Activated T-helper 1 cell treated with anti-CD3 and anti-CD28 coated beads, Interleukin-2, amount 50 U/mL, for 16 hours (primary cell): ENCODE measurements at places on chromosomes 2 and 18.

- no peak for DNase-seq
These were observed 13.7 kb downstream of the NGEF start for GRCh38 chr2:232999354-232999753.

DNA sequence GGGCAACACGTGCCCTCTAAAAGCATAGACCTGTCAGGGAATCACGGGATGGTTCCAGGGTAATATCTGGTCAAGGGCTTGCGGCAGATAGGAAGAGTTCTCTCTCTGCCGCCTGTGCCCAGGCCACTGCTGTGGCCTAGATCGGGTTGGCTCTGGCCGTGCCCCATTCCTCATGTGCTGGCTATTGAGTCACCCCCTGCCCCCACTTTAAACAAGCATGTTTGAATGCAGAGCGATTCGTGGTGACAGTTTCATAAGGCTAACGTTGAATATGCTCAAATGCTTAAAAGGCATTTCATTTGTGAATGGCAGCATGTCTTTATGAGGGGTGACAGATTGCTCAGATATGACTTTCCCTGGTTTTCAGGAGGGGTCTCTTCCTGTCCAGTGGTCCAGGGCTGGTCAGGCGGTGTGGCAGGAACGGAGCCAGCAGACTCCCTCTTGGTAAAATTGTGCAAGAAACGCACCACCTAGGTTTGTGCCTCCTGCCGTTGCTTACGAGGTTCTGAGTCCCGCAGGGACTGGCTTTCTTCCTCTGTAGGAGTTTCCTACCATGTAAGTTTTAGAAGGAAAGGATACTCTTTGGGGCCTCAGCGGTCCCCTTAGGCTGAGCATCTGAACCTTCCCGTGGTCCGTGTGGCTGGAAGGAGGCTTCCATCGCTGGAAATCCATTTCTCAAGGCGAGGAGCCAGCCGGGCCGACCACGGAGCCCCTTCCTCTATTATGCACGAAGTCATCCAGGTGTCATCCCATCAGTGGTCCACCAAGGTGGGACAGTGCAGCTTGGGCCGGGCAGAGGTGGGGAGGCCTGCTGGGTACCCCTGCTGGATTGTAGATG lies 50.2 kb downstream of the AGAP1 start:
- no peak for DNase-seq

- no peak for DNase-seq
These were observed 114.3 kb downstream of the MGAT5 start for GRCh38 chr2:134368009-134368817.

- no peak for DNase-seq
These were observed 27.5 kb downstream of the PMAIP1 start for GRCh38 chr18:59927246-59927825.

- no peak for DNase-seq
These were observed 448.9 kb upstream of the MEIS1 start for GRCh38 chr2:65985986-65986385.

DNA sequence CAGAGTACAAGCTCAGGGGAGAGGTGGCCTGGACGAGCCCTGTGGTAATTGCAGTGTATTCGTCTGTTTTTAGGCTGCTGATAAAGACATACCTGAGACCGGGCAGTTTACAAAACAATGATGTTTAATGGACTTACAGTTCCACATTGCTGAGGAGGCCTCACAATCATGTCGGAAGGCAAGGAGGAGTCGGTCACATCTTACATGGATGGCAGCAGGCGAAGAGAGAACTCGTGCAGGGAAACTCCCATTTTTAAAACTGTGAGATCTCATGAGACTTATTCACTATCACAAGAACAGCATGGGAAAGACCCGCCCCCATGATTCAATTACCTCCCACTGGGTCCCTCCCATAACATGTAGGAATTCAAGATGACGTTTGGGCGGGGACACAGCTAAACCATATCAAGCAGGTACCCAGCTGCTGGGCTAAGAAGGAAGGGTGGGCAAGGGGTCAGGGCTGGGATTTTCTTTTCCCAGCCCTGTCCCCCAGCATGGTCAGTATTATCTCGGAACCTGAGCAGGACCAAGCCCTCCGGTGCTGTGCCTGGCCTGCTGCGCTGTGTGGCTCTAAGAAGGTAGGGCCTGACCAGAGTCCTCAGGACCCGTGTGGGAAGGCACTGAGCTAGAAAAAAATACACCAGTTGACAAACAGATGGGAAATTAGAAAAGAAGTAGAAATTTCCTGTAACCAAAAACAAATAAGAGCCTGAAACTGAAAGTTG lies 78.6 kb upstream of the SH3BP4 start:
- no peak for DNase-seq

DNA sequence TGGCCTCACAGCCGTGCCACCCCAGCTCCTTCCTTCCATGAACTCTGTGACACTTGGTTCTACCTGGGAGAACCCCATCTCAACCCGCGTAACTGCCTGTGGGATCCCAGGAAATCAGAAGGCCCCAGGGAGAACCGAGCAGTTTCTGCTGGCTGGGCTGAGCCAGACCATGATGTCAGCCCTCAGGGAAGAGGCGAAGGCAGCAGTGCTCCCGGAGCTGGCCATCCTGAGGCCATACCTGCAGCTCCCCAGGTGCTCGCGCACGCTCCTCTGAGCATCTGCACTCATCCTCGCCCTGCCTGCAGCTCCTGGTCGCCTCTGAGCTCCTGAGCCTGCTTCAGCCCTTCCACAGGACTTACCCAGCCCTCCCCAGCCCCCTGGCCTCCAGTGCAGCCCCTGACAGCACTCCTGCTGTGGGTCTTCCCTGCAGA lies 186.1 kb downstream of the SEPTIN10 start:
- DNase-seq = no peak

DNA sequence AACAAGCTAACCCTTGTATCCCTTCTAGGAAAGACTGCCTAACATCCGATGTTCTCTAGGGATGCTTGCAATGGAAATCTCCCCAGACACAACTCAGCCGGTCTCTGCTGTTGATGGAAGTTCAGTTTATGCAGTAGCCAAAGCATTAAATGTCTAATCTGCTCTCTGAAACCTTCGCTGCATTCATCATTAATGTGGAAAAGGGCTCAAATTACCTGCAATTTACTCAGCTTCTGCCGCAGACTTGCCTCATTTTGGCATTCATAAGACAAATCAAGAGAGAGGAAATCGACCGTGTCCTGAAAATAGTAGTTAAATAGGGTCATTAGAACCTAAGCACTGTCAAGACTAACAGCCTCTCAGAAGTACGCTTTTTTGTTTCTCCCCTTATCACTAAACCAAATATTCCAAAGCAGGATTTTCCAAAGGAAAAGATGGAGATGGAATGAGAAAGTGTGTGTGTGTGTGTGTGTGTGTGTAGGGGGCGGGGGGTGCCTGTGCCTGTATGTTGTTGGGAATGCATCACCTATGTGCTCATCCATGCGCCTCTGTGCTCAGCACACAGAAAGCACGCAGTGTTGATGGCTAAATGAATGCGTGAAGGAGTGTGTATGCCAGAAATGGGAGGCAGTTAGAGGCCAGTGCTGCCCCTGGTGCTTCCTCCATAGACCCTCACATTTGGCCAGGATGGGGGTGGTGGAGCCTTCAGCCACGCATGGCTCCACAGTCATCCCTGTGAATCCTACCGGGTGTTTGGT lies 7.4 kb downstream of the LCT start:
- DNase-seq = no peak

DNA sequence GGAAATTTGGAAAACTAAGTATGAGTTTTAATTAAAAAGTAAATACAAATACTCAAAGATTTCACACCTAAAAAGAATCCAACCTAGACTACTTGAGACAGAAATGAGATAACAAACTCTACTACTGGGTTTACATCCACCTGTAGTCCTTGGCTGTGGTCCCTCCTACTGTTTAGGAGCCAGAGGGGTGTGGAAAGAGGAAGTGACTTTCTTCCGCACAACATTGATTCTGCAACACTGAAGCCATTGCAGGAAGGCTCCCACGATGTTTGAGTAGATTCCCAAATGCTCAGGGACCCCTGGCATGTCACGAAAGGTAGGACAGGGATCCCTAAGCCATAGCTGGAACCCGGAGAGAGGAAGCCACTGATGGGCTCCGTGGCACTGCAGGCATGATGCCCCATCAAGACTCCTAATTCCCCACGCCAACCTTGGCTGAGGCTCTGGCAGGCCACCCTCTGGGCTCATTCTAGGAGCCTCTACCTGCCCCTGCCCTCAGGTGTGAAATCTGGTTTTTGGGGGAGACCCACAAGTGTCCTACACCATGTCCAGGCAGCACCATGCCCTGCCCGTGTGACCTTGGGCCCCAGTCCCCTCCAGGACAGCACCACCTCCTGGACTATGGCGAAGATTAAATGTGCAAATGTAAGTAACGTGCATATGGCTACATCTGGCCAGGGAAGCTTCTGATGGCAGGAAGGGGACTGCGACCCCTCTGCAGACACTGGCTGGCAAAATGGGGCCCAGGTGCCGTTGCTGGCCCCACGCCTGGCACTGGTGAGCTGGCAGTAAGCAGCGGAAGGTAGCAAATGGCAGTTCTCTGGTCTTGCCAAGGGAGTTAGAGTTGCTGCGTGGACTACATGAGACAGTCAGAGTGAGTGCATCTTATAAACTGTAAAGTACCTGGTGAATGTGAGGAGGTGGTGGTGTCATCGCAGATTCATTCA lies 38.2 kb upstream of the MAL start:
- DNase-seq = no peak

DNA sequence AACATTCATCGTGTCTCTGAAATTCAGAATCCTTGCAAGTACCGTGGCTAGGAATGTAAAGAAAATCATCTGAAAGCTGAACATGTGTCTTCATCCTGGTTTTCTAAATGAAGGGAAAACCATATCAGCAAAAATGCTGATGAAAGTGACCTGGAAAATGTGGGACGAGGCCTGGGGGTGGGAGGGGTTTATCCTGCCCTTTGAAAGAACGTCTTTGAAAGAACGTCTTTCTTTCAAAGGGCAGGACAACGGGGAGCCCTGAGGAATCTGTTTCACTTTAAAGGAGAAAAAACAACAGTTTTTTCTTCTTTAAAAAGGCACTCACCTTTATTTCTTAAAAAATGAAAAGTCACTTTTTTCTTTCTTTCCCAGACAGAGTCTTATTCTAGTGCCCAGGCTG lies 185.2 kb downstream of the ALPK2 start:
- no peak for DNase-seq

GRCh38 chr2:165815299-165816141 lies 21.5 kb upstream of the GALNT3 start:
- DNase-seq = no peak

DNA sequence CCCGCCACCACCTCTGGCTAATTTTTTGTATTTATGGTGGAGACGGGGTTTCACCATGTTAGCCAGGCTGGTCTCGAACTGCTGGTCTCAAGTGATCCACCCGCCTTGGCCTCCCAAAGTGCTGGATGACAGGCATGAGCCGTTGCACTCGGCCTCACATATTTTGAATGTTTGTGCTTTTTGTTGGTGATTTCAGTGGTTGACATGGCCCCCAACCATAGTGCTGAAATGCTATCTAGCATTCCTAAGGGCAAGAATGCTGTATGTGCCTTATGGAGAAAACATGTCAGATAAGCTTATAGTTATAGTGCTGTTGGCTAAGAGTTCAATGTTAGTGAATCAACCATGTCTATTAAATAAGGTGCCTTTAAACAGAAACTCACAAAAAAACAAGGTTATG lies 8.9 kb downstream of the ZAP70 start:
- DNase-seq = no peak

- no peak for DNase-seq
These were observed 31.0 kb upstream of the EPB41L3 start for GRCh38 chr18:5574843-5575242.

- no peak for DNase-seq
These were observed 160.7 kb downstream of the DTNB start for GRCh38 chr2:25512707-25513106.

DNA sequence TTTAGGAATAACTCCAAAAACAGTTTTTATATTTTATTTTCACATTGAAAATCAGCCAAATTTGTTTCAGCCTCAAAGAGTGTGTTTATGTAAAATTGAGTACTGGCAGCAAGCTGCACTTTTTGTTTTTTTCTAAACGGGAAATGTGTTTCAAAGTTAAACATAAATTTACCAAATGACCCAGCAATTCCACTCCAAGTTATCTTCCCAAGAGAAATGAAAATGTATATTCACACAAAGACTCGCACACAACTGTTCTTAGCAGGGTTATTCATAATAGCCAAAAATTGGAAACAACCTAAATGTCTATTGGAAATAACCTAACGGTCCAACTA lies 9.3 kb downstream of the ALPK2 start:
- DNase-seq = no peak

DNA sequence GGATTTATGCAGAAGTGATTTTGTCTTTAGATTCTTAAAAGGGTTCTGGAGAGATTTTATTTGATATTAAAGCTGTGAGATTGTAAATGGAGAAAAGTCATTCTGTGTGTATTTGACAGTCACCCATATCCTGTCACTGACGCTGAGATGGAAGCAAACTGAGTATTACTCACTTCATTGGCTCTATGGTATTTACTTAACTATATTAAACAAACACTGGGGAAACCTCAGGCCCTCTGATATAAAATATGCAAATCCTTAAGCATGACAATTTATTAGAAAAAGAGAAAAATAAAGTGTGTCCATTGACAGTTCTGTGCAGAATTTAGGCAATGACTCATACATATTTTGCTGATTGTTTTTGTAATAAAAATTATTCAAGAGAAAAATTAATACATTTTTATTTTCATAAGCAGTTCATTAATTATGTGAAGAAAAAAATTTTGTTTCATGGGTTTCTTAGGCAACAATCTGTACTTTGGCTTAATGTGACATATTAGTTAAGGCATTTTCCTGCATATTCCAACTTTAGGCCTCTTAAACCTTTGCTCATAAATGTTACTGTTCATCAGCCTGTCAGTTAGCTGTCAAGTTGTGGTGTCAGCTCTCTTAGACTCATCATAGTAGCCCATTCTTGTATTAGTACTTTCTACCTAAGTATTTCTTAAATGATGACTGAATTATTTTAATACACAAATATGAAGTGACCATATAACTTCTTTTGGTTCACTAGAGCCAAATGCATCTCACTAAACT lies 99.9 kb downstream of the PARD3B start:
- DNase-seq = no peak

DNA sequence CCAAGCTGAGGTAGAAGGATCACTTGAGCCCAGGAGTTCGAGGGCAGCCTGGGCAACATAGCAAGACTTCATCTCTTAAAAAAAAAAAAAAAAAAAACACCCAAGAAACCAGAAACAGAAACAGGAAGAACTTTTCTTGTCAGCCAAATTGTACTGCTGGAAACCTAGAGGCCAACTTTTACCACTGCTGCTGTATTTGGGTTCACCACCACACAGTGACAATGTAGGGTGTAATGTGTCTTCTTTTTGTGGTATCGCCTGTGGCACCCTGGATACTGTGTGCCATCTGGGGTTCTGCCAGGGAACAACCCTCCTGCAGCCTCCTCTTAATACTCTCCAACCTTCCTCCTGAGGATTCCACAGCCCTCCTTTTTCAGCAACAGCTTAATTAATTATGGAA lies 72.6 kb downstream of the STK39 start:
- DNase-seq = no peak

- DNase-seq = no peak
These were observed 258.5 kb downstream of the DOK6 start for GRCh38 chr18:69659142-69659651.

- DNase-seq = no peak
These were observed 90.4 kb upstream of the NOSTRIN start for GRCh38 chr2:168712053-168712452.
